Foreskin fibroblast (primary cell): ENCODE measurements at places on chromosomes 4 and X.

- no peak for DNase-seq
These were observed 187.3 kb downstream of the SLC39A8 start for GRCh38 chr4:102157984-102158383.

DNA sequence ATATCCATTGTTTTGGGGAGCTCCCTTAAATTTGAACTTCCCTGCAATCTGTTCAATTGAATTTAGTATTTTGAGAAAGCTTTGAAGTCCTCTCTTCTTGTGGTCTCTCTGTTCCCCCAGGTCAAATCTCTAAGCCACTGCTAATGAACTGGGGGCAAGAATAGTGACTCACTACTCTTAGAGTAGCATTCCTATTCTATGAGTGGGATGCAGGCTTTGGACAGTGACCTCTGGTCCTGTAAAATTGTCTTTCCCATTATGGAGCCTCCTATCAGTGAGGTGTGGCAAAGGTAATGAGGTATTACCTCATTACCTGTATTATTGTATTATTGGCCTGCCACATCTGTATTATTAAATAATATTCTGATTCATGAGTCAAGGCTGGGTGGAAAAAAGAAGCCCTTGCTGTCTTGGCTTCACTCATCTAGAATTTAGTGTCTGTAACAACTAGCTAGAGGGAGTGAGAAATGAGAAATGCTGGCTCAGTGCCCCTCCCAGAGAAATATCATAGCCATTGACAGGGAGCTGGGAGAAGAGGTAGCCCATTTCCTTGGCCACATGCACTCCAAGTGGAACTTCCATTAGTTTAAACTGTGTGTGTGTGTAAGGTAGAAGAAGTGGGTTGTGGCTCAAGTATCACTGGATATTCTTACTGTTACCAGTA, 393.9 kb upstream of the CTSO start:
- DNase-seq = peak; percentile 71

GRCh38 chrX:124127496-124127895, 166.0 kb downstream of the STAG2 start:
- no peak for DNase-seq

DNA sequence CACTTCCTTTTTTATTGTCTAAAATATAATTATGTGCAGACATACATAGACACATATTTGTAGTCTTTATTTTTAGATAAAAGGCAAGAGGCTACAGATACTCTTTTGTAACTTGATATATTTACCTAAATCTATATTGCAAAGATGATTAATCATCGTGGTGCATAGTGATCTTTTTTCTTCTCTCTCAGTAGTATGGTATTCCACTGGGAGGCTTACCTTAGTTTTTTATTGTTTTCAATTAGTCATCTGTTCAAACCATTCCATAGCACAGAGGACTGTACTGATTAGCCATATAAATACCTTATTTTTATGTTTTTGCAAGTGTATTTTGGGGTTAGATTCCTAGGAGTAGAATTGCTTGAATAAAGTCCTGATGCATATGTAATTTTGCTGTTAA, 619.7 kb downstream of the GRXCR1 start:
- DNase-seq = no peak

- peak; percentile 40 for DNase-seq
These were observed 637 bp downstream of the MAMLD1 start for GRCh38 chrX:150363561-150364346.

DNA sequence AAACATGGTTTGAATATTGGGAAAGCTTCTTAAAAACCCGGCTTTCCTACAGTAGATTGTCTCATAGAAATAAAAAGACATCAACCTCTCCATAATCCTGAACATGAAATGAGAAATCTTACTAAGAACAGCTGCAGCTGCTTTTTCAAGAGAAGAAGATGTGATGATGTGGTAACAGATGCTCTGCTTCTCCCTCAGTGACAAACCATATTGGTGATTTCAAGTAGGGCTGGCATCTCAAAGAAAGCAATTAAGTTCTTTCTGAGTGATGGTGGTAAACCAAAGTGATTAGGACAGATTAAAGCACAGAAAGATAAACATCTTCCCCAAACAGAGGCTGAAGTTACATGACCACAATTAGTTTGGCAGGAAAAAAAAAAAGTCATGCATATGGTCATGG, 1477.7 kb downstream of the RAPGEF2 start:
- DNase-seq = no peak

GRCh38 chr4:44002368-44002767, 446.2 kb downstream of the KCTD8 start:
- no peak for DNase-seq

- no peak for DNase-seq
These were observed 9.2 kb upstream of the SORCS2 start for GRCh38 chr4:7183161-7183560.

DNA sequence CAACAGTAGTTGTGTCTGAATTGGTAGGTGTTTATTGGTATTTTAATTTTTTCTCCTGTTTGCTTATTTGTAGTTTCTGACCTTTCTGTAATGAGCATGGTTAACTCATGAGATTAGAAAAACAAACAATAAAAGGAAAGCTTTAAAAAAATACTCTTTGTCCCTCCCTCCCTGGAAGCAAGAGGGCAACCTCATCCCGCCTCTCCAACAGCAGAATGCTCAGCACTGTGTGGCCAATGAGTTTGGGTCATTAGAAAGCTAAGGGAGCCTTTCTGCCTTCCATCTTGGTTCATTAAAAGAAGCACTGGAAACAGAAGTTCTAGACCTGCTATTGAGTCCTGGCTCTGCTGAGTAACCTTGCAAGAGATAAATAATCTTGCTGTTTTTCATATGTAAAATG, 33.9 kb downstream of the TRPC5 start:
- no peak for DNase-seq

- no peak for DNase-seq
These were observed 13.2 kb downstream of the ZDHHC9 start for GRCh38 chrX:129830494-129830893.

DNA sequence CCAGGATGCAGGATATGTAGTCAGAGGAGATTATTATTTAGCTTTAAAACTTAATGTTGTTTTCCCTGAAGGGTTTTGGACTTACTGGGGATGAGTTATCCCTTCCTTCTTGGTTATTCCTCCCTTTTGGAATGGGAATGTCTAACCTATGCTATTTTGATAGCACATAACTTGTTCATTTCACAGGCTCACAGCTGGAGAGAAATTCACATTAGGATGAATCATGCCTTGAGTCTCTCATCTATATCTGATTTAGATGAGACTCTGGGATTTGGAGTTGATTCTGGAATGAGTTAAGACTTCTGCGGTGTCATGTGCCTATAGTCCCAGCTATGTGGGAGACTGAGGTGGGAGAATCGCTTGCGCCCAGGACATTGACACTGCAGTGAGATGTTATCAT, 81.1 kb downstream of the ATP11C start:
- no peak for DNase-seq

DNA sequence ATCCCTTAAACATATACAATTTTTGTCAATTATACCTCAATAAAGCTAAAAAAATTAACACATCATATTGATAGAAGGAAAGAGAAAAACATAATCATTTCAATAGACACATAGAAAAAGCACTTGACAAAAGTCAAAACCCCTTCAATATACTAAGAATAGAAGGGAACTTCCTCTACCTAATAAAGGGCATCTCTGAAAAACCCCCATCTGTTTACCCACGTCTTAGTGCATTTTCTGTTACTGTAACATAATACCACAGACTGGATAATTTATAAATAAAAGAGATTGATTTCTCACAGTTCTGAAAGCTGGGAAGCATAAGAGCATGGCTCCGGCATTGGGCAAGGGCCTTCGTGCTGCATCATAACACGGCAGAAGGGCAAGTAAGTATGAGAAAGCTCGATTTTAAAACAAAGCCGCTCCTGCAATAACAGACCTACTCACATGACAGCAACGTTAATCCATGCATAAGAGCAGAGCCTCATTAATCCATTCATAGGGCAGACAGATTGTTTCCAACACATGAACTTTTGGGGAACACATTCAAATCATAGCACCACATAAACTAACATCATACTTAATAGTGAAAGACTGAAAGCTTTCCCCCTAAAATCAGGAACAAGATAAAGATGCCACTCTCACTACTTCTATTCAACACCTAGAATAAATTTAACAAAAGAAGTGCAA, 15.7 kb downstream of the STEEP1 start:
- no peak for DNase-seq

GRCh38 chr4:176001151-176002006, 64.3 kb upstream of the WDR17 start:
- no peak for DNase-seq

GRCh38 chr4:174318829-174319764, 35.4 kb downstream of the CEP44 start:
- peak; percentile 16 for DNase-seq
